ENCODE measurements at places on chromosomes 5 and 9.

- no peak for DNase-seq
Measured at GRCh38 chr9:121194730-121195129, 6.9 kb downstream of the RAB14 start.

- peak; percentile 13 for DNase-seq
Measured at GRCh38 chr9:91758491-91758981, 191.5 kb downstream of the ROR2 start.

GRCh38 chr5:179164331-179165311 is 104.4 kb downstream of the ZNF354C start:
- no peak for DNase-seq

DNA sequence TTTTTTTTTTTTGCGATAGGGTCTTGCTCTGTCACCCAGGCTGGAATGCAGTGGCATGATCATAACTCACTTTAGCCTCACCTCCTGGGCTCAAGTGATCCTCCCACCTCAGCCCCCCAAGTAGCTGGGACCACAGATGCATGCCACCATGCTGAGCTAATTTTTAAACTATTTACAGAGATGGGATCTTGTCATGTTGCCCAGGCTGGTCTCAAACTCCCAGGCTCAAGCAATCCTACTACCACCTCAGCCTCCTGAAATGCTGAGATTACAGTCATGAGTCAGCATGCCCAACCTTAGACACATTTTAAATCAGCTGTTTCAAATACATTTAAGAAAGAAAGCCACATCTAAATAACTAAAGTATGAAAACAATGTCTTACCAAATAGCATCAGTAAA is 439.0 kb downstream of the EBF1 start:
- no peak for DNase-seq

DNA sequence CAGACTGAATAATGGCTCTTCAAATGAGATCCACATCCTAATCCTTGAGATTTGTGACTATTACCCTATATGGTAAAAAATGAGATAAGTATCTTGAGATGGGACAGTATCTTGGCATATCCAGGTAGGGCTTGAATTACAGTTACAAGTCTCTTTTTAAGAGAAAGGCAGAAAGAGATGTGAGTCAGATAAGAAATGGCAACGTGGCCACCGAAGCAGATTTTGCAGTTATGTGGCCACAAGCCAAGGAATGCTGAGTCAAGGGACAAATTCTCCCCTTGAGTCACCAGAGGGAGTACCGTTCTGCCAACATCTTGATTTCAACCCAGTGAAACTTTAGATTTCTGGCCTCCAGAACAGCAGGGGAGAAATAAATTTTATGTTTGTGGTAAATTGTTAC is 1983.0 kb upstream of the C9orf72 start:
- no peak for DNase-seq

DNA sequence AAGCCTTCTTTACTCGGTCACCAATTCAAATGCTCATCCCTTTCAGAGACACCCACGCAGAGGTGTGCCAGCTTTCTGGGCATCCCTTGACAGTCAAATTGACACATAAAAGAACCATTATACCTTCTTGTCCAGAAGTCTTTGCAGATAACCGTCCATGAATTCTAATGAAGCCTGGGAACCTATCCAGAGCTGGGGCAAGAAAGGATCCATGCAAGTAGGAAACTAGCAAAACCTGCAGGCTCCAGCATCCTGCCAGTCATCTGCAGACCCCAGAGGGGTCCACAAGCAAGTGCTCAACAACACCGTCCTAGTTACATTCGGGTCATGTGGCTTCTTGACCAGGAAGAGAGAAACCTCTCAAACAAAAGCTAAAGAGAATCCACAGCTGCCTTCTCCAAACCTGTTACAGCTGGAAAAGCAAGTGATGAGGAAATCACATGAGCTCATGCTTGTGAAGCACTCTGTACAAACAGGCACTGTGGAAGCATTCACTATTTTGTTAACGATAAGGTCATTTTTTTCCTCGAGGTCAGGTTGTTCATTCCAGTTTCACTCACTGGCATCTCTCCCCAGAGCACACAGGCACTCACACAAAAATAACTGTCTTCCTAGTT is 80.2 kb upstream of the DMRT1 start:
- DNase-seq: no peak

GRCh38 chr5:56663523-56663922 is 151.8 kb upstream of the MAP3K1 start:
- no peak for DNase-seq

DNA sequence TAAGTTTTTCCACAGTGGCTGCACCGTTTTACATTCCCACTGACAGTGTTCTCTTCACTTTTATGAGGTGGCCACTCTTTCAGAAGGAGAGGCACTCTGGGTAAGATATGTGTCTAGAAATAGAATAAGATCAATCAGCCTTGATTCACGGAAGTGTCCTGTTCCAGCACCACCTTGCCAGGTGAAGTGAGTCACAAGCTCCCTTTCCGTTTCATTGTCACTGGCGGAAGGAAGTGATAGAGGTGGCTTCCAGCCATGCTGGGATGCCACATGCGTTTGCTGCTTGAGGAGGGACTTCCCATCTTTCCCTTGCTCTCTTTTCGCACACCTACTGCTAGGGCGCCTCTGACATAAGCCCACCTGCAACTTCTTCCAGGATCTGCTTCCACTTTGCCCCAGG is 217.1 kb downstream of the PIK3R1 start:
- no peak for DNase-seq

DNA sequence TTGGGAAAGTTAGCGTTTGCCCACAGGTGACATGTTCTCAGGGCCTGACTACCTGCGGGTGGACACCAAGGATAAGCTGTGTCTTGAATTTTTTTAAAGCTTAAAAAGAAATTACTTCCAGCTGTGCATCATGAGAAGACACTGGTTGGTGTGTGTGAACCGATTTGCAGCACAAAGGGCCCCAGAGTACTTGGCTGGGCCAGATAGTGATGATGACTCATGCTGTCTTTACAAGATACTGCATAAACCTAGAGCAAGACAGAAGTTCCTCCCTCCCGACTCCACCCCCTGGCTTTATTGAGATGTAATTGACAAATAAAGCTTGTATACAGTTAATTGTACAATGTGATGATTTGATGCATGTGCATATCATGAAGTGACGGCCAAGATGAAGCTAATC is 212.8 kb downstream of the NXNL2 start:
- no peak for DNase-seq

DNA sequence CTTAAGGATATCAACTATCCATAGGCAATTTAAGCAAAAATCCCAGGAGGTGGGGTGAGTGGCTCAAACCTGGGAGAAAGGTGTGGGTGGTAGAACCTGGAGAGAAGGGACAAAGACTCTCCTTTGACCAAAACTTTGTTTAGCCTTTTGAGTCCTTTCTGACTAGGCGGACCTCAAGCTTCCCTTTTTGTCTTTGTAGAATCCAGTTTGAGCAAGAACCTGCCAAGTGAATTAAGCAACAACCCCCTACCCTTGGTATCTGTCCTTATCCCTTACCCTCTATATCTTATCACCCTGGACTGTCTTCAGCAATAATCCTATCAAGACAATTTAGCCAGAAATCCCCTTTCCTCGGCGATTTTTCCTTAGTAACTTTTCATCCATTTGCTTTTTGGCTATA is 53.5 kb upstream of the SLC28A3 start:
- no peak for DNase-seq

DNA sequence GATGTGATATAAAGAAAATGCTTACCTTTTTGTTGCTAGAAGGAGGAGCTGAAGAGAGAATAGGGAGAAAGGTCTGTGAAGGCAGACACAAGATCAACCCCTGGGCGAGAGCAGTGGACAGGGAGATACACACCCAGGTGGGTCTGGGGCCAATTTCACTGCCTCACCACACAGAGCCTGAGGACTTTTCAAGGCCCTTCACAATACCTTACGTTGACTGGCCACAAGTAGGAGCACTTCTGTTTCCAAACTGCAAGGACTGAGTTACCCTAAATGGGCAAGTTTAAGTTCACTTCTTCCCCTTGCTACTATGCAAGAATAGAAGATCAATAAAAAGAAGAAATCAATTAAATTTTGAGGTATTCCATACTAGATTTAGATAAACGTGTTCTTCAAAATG is 174.5 kb upstream of the SLC12A2 start:
- no peak for DNase-seq

DNA sequence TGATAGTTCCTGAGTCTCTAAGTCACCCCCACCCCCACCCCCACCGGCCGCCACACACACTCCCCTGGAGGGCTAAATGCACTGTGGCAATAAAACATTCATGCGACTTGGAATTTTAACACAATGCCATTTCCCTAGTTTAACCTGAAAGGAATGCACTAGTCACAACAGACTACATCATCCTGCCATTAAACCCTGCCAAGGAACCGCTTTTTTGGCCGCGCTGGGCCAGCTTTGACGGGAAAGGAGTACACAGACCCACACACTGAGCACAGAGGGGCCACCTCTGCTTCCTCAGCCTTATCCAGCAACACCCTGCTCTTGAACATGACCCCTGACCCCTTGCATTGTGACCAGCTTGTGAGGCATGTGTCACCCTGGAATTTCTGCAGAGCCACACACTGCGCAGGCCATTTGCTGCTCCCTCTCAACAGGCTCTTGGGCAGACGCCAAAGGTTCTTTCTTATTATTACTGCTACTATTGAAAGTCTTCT is 165.3 kb downstream of the BNC2 start:
- DNase-seq: no peak

DNA sequence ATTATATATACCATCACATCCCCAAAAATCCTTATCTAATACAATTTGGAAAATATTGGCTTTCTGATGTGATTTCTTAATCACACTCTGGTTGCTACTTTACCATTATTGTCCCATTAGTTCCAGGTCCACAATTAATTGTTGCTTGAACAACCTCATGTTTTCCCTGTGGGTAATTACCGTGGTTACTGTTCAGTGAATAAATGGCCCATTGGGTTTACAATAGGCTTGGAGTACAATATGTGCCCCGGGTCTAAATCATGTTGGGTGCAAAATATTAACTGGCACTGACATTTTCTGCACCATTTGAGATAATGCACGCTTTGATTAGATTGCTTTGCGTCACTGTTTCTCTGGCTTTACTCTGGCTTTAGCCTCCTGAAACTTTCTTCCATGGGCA is 163.7 kb downstream of the GABBR2 start:
- DNase-seq: no peak

GRCh38 chr5:3142261-3143027 is 391.0 kb upstream of the IRX2 start:
- no peak for DNase-seq

GRCh38 chr5:113615708-113616107 is 102.2 kb downstream of the YTHDC2 start:
- DNase-seq: no peak

GRCh38 chr5:151799407-151799806 is 27.7 kb downstream of the G3BP1 start:
- DNase-seq: no peak

GRCh38 chr5:138629392-138629791 is 54.2 kb upstream of the HSPA9 start:
- no peak for DNase-seq

DNA sequence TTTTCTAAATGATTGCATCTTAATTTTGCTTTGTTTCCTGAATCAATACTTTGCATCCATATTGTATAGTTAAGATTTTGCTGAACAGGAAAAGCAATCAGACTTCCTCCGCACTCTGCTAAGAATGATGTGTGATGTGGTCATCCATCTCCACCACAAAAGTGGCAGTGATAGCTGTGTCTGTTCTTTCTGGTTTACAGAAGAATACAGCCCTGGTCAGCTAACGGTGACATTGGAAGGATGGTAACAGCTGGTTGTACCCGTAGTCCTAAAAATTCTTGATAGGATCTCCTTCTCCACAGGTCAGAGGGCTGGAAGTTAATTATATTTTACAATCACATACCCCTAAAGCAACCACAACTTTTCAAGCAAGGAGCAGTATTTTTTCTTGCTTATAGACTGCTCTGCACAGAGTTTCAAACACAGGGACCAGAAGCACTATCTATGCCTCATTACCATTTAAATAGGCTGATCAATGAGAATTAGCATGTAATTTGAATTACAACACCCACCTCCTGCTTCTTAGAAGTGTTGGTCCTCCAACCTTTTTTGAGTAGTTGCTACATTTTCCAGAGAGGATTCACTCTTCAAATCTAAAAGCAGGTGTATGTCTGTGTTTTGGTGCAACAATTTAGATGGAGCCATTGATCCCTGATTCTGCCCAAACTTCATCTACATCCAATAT is 1191.9 kb upstream of the NUDT12 start:
- no peak for DNase-seq

DNA sequence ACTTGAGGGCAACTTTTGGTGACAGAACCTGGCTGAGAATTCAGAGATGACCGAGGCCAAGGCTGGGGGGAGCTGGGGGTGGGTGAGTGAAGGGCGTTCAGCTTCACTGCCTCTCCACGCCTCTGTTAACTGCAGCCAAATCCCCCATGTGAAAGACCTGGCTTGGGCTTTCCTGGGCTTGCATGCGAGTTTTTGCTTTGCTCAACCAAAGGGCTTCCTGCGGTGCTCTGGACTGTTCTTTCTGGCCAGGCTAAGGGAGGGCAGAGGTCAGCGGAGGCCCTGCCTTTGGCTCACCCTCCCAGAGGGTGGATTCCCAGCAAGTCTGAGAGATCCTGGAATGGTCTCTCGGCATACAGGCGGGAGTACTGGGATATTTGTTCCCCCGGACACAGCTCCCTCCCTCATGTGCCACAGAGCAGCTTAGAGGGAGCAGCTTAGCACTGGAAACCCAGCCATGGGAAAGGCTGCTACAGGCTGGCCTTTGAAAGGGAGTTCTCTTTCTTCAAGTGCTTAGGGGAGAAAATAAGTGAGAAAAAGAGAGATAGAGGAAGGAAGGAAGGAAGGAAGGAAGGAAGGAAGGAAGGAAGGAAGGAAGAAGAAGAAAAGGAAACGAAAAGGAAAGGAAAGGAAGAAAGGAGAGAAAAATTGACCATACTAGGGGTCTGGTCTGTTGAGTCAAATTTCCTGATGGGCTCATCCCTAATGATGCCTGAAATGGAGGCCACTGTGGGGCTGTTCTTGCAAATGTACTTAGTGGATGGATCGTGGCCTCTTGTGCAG is 158.8 kb downstream of the FGF18 start:
- no peak for DNase-seq

- DNase-seq: no peak
Measured at GRCh38 chr5:52134013-52134650, 653.6 kb upstream of the ITGA1 start.

DNA sequence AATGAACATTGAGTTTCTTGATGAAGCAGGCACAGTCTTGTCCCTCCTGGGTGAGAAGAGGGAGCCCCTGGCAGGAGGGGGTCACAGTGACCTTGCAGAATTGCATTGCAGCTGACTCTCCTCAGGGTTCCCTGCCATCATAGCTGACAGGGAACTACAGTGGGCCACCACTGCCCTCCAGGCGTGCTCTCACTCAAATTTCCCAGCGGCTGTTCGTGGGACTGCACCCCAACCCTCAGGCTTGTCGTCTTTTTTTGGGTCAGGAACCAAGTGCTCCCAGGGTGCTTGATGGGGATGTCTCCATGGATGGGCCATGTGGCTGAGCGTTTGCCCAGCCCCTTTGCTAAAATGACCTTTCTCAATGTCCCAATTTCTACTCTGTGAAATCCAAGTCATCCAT is 215.8 kb downstream of the MELK start:
- DNase-seq: no peak

- no peak for DNase-seq
Measured at GRCh38 chr5:9104571-9105339, 441.1 kb downstream of the SEMA5A start.
